ENCODE measurements at places on chromosomes 5 and 9.

DNA sequence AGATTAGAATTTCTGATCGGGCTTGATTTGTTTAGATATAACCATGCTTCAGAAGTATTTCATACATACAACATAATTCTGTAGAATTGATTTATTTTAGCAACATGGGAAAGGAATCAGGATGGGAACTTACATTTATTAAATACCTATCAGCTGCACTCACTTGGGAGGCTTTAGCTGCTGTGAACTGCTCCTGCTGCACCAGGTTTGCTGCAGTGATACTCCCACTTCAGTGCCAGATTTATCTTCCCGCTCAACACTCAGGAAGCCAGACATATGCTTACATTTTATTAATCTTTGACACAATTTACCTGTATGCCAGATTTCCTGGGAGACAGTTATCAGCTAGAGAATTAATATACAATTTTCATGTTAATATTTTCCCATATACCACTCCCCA is 64.0 kb upstream of the PLCXD3 start:
- no peak overlapping the region for H3K4me3 ChIP-seq
- H3K27ac ChIP-seq = no peak overlapping the region
- DNase-seq = no peak
- no peaks in the 10 kb centered on the region for H3K27me3 ChIP-seq

DNA sequence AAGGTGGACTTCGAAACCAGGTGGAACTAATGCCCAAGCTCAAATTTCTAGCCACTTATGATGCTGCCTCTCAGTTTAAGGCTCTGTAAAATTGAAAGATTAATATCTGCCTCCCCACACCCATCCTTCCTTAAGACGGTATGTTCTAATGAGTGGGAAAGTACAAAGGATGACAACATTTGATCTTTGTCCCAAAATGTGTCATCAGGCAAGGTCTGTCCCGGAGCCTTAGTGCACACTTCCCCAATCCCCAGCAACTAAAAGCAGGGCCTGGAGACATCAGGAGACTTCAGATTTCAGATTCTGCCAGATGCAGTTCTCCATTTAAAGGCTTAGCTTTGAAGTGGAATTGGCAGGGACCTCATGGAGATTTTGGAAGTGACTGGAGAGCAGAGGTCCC is 316.5 kb downstream of the ASTN2 start:
- DNase-seq = no peak
- H3K27ac ChIP-seq = no peak overlapping the region

GRCh38 chr5:149497357-149497756 is 53.9 kb downstream of the CSNK1A1 start:
- H3K4me3 ChIP-seq = no peak overlapping the region
- H3K27ac ChIP-seq = peak overlapping the region; percentile 32
- no peak for DNase-seq
- peaks cover 7% of the 10 kb centered on the region for H3K4me1 ChIP-seq
- H3K36me3 ChIP-seq = peaks cover 92% of the 10 kb centered on the region

DNA sequence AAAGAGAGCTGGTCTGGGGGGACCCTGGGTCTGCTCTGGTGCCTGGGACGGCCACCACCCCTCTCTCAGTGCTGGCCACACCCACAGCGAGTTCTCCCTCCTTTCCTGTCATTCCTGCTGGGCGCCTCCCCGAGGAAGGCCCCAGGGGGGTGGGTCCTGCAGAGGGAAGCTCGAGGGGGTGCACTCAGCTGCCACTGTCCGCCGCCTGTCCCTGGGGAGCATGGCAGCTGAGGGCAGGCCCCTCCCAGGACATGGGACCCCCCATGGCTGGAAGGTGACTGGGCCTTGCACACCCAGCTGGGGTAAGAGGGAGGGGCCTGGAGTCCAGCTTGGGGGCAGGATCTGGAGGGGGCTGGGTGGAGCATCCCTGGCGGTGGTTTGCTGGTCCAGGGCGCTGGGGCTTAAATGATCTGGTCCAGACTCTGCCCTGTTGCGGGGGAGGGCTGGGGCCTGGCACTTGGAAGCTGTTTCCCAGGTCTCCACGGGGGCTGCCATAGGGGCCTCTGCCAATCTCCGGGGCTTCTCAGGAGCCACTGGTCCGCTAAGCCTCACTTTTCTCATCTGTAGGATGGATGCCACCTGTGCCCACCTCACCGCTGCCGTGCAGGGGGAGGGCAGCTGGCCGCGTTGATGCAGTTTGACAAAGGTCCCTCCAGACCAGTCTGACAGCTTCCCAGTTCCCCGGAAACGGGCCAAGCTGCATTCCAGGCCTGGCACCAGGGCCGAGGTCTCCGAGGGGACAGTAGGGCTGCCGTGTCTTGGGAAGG is 6.0 kb upstream of the SLC2A6 start:
- no peak overlapping the region for H3K27ac ChIP-seq
- peaks cover 6% of the 10 kb centered on the region for H3K4me1 ChIP-seq
- no peak overlapping the region for H3K4me3 ChIP-seq
- H3K27me3 ChIP-seq = peaks cover 43% of the 10 kb centered on the region
- DNase-seq = no peak
- H3K36me3 ChIP-seq = no peaks in the 10 kb centered on the region

GRCh38 chr5:14868771-14869170 is 2.8 kb downstream of the ANKH start:
- DNase-seq = no peak
- no peaks in the 10 kb centered on the region for H3K36me3 ChIP-seq
- H3K4me3 ChIP-seq = no peak overlapping the region
- H3K27ac ChIP-seq = no peak overlapping the region

- no peaks in the 10 kb centered on the region for H3K36me3 ChIP-seq
- H3K4me3 ChIP-seq = no peak overlapping the region
- H3K27me3 ChIP-seq = no peaks in the 10 kb centered on the region
- no peak for DNase-seq
- no peaks in the 10 kb centered on the region for H3K4me1 ChIP-seq
Measured at GRCh38 chr5:17831279-17831678, 197.0 kb downstream of the TAF11L14 start.

GRCh38 chr5:179317411-179318220 is 27.6 kb downstream of the ADAMTS2 start:
- H3K27me3 ChIP-seq = no peaks in the 10 kb centered on the region
- no peak overlapping the region for H3K4me3 ChIP-seq
- no peak overlapping the region for H3K27ac ChIP-seq
- DNase-seq = no peak
- H3K36me3 ChIP-seq = no peaks in the 10 kb centered on the region
- no peaks in the 10 kb centered on the region for H3K4me1 ChIP-seq

DNA sequence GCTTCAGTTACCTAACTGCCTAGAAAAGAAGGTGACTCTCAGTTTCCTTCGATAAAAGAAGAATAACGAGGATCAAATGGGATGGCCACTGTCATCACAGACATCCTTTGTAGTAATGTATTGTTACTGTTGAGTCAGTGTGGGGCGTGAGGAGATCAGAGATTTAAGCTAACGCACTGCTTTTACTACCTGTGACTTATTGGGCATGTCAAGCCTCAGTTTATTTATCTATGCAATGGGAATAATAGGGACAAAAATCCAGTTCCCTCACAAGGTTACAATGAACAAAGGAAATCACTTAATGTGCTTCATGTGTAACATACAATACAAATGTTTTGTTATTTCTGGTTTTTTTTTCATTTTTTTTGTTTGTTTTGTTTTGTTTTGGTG is 255 bp upstream of the TRPM6 start:
- H3K36me3 ChIP-seq = no peaks in the 10 kb centered on the region
- H3K4me1 ChIP-seq = peaks cover 4% of the 10 kb centered on the region
- DNase-seq = no peak
- H3K4me3 ChIP-seq = peak overlapping the region; percentile 66

DNA sequence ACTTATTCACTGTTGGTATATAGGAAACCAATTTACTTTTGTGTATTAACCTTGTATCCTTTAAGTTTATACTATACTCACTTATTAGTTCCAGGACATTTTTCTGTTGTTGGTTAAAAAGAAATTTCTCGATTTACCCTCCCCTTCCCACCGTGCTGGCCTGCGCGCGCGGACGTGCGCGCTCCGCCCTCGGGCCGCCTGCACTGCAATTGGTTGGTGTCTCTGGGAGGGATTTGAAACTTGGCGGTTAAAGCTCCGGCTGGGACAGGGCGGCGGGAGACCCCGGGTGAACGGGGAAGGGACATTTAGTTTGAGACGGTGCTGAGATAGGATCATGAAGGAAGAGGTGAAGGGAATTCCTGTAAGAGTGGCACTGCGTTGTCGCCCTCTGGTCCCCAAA is at the start of gene KIF4B:
Gene KIF4B, plus strand, starts transcription at position 230 of the 400 bp plus-strand sequence. Its CDS starts 105 bp downstream, at position 335.
- H3K4me3 ChIP-seq = no peak within 1 kb of the TSS
- peaks cover 6% of the 10 kb centered on the region for H3K27me3 ChIP-seq
- DNase-seq = no peak
- H3K36me3 ChIP-seq = no peaks in the 10 kb centered on the region

GRCh38 chr5:81397176-81397575 is 3.2 kb upstream of the ACOT12 start:
- H3K27me3 ChIP-seq = no peaks in the 10 kb centered on the region
- peaks cover 15% of the 10 kb centered on the region for H3K4me1 ChIP-seq
- no peak overlapping the region for H3K27ac ChIP-seq
- no peak overlapping the region for H3K4me3 ChIP-seq
- H3K36me3 ChIP-seq = no peaks in the 10 kb centered on the region

GRCh38 chr5:176796411-176796810 is 13.9 kb upstream of the UNC5A start:
- no peaks in the 10 kb centered on the region for H3K36me3 ChIP-seq
- H3K27me3 ChIP-seq = no peaks in the 10 kb centered on the region
- DNase-seq = no peak
- H3K27ac ChIP-seq = no peak overlapping the region
- H3K4me3 ChIP-seq = no peak overlapping the region

All from esophagus squamous epithelium (tissue), 5 donors.